Suppressor macrophage treated with lipopolysaccharide for 1 hour (primary cell): ENCODE measurements at places on chromosomes 5 and 9.

- no peak for DNase-seq
Observed at GRCh38 chr9:123109540-123110279, 76.2 kb downstream of the GPR21 start.

GRCh38 chr5:91065496-91065895, 317.6 kb downstream of the ARRDC3 start:
- DNase-seq: peak; percentile 46

GRCh38 chr5:65722575-65723403, 784 bp downstream of the NLN start:
- DNase-seq: peak; percentile 39

GRCh38 chr5:106661866-106662265, 1008.9 kb downstream of the EFNA5 start:
- no peak for DNase-seq

GRCh38 chr9:15287309-15287708, 19.7 kb downstream of the TTC39B start:
- no peak for DNase-seq

GRCh38 chr5:159017786-159018185, 81.9 kb downstream of the EBF1 start:
- peak; percentile 74 for DNase-seq

GRCh38 chr9:98635374-98635773, 73.4 kb downstream of the GABBR2 start:
- no peak for DNase-seq
